ENCODE measurements at places on chromosomes 6 and 20.

DNA sequence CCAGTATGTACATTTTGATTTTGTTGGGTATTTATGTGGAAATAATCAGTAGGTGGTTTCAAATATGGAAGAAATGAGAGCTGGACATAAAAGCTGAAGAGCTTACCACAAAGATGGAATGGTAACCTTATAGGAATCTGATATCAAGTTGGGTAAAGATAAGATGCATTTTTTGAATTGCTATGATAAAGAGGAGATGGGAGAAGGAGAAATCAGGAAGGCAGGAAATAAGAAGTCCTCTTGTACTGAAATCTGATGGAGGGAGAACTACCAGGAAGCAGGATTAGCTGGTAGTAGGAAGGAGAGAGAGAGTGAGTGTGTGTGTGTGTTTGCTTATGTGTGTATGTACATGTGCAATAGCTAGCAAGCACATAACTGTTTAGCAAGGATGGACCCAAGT is 468.4 kb downstream of the PHF3 start:
- no peak for DNase-seq

DNA sequence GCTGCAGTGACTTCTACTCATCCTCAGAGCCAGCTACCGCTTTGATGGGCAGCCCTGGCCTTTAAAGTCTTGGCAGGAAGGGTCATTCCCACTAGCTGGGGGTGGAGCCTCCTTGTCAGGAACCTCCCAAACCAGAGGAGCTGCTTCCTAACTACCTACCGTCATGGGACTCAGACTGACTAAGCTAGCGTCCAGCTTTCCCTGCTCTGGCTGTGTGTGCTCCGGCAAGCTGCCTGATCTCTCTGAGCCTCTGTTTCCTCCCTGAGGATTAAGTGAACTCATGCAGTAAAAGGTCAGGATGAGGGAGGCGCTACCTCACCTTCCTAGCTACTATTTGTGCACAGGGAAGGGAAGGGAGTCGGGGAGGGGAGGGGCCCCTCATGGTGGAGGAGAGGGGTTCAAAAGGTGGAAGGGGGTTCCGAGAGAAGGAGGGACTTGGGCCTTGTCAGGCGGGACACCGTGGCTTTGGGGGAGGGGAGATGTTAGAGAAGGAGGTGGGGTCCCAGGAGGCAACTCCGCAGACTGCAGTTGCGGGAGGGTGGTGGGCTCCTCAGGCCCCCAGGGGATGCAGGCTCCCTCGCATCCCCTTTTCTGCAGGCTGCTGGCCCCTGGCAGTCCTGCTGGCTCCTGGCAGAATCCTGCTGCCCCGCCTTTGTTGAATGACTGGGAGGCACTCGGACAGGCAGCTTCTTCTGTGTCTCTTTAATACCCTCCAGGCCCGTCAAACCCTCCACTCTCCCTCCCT is 9.8 kb downstream of the DUSP15 start:
- no peak for DNase-seq

GRCh38 chr6:72446430-72446829 is 175.4 kb upstream of the KCNQ5 start:
- no peak for DNase-seq

DNA sequence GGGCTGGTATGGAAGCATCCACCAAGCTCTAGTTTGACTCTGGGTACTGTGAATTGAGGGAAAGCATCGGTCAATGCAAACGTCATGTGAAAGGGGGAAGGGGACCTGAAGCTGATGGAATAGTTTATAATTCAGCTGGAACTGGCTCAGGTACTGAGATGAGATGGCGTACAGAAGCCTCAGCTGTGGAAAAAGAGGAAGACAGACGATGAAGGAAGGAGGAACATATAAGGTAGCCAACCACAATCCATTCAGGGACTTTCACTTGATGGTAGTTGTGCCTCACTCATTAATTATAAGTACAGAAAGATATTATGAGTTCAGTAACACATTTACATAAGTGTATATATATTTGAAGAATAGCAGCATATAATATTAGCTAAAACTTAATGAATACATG is 2.7 kb downstream of the CALHM5 start:
- DNase-seq, result no peak

DNA sequence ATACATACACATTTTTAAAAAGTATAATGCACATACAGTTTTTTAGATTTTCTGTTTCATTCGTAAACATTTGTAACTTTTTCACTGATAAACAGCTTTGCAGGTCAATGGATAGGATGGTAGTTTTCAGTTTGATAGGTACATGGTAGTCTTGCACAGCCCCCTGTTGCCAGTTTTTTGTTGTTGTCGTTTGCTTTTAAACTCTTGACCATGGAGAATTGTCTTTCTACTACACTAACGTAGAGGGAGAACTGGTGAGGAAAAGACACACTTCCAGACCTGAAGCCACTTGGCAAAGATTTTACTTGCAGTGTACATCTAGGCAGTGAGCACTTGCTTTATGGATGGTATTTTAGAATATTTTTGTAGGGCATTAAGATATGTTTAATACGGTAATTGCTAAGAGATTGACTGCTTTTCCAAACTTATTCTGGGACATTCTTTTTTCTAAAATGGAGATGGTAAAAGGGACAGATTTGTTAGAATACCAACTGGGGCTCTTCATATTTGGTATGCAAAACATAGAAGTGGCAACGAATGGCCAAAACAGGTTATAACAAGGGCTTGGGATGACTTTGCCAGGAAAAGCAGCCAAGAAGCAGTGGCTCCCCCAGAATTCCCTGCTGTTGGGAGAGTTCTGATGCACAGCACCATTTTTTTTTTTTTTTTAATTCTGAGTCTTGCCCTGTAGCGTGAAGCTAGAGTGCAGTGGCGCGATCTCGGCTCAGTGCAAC is 1.5 kb downstream of the PYGB start:
- DNase-seq, result no peak

GRCh38 chr6:159116343-159116742 is 52.9 kb upstream of the FNDC1 start:
- no peak for DNase-seq

DNA sequence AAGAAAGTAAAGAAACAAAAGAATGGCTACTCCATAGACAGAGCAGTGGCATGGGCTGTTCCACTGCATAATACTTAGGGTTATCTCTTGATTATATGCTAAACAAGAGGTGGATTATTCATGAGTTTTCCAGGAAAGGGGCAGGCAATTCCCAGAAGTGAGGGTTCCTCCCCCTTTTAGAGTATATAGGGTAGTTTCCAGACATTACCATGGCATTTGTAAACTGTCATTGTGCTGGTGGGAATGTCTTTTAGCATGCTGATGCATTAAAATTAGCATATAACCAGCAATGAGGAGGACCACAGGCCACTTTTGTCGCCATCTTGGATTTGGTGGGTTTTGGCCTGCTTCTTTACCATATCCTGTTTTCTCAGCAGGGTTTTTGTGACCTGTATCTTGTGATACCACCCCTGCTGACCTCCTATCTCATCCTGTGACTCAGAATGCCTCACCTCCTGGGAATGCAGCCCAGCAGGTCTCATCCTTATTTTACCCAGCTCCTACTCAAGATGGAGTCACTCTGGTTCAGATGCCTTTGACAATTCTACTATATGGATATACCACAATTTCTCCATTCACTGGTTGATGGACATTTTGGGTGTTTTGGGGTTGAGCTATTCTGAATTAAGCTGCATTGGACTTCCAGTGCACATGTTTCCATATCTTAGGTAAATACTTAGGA is 280.6 kb downstream of the FARS2 start:
- no peak for DNase-seq

DNA sequence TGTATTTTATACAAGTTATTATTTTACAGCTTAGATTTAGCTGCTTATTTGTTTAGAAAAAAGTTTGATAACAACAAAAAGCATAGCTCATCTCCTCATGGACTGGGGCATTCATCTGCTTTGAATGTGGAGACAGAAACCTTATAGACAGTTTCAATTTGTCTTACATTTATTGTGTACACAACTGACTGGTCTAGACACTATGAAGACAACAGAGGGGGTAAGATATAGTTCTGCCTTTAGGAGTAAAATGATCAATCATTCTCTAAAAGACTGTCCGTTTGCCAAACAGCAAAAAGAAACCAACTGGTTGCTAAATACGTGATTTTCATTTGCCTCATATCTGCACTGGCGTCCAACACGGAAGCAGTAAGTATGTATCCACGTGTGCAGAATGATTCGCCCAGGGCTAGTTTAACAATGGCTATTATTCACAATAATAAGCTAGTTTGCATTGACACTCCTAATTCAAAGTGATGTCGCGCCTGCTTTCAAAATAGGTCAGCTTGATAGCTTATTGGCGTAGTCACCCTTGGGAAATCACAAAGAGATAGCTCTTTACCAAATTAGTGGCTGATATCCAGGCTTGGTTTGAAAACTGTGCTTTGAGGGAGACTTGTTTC is 153.6 kb downstream of the BMP2 start:
- DNase-seq, result no peak

- DNase-seq, result no peak
Measured at GRCh38 chr6:150087336-150087735, 18.4 kb upstream of the ULBP3 start.

- DNase-seq, result no peak
Measured at GRCh38 chr6:42624601-42625000, 60.8 kb downstream of the UBR2 start.

DNA sequence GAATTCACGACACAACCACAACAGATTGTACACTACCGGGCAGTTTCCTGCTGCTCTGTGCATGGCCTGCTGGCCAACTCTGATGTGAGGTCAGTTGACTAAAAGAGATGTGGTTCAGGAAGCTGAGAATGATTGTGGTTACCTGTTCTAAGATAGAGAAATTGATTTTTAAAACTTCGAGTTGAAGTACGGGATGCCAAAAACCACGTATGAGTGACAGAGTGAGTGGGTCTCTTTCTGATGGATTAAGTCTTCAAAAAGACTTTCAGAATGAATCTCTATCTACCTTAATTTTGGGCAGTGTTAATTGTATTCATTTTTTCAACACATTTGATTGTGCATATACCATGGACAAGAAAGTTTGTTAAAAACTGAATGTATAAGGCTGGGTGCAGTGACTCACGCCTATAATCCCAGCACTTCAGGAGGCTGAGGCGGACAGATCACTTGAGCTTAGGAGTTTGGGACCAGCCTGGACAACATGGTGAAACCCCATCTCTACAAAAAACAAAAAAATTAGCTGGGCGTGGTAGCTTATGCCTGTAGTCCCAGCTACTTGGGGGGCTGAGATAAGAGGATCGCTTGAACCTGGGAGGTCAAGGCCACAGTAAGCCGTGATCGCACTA is 121.2 kb downstream of the SGK1 start:
- no peak for DNase-seq

DNA sequence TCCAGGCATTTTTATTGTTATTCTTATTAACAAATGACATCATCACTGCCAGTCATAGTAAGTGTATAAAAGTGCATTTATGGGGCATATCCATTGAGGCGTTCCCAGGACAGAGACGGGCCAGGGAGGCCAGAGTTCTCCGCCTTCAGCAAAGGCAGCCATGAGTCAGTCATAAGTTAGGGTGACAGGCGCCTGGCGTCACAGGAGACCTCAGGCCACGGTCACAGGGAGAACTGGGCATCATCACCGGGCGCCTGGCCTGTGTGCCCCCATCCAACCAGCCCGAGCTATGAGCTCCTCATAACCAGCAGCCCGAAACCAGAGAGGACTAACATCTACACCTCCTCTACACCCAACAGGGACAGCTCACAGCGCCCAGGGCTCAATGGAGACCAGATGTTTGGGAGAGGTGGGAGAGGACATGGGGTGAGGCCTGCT is 259.2 kb downstream of the DLL1 start:
- DNase-seq, result no peak

GRCh38 chr6:150866991-150867501 is 1.5 kb downstream of the MTHFD1L start:
- DNase-seq, result no peak

DNA sequence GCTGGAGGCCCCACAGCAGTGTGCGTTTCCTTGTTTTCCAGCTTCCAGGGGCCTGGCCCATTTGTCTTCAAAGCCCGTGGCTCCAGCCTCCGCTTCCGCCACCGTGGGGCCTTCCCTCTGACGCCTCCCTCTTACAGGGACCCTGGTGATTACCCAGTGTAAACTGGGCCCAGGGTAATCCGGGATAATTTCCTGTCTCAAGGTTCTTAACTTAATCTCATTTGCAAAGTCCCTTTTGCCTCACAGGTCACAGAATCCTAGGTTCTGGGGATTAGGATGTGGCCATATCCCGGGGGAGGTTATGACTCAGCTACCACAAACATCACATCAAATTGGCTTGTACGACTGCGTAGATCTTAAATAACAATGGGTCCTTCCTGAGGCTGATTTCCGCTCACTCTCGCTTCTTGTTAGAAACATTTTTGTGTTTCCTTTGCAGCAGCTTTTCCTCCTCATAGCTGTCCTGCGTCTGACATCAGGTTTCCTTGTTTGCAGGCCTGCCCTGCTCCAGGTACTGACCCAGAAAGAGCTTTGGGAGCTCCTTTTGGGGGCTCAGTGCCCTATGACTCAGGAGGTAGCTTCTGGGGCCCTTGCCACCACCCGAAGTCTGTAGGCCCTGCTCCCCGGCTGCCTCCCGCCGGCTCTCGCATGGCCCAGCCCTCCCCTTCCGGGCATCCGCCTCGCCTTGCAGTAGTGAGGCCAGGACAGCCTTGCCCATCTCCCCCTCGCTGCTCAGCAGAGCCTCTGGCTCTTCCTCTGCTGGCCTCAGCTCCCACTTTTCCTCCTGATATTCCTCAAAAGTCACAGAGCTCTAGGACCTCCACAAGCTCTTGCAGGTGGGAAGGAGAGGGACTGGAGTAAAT is 100.5 kb downstream of the ERMARD start:
- no peak for DNase-seq

- no peak for DNase-seq
Measured at GRCh38 chr6:16624636-16625290, 136.5 kb downstream of the ATXN1 start.

- DNase-seq, result no peak
Measured at GRCh38 chr20:9061434-9061833, 7.5 kb upstream of the PLCB4 start.

DNA sequence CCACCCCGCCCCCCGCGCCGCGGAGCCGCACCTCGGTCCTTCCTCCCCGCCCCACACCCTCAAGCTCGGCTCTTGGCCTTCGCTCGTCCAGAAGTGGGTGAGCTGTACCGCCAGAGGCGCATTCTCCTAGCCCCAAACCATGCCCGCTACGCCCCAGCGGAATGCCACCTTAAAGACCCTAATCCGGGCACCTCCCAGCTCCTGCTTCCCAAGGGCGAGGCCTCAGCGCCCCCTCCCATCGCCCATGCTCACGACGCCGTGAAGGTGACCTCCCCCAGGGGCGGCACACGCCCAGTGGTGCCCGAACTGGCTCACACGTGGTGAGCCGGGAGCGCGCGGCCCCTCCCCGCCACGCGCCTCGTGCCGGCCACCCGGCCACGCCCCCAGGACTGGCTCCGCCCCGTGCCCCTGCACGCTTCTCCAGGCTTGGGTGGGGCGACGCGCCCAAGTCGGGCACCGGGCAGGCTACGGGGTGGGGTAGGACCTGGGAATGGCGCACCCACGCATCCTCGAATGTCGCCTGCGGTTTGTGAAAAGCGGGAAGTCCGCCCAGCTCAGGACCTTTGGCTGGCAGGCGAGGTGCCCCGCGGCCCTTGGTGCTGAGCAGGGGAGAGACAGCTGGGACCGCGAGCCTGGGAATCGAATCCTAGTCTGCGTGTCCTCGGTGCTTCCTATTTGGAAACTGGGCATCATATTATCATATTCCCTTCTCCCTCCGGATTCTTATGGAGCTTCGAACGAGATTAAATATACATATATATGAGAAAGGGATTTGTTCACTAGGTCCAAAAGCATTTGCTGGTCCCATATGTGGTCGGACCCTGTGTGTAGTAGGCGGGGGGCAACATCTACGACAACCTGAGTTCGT is 941 bp upstream of the SOX12 start:
- peak; percentile 71 for DNase-seq

Data from NCI-H1092 (cell line).